ENCODE measurements at places on chromosomes 5 and 9.

- DNase-seq: no peak
Measured at GRCh38 chr9:128244091-128244836, 31.5 kb downstream of the GOLGA2 start.

- no peak for DNase-seq
Measured at GRCh38 chr9:75953218-75953617, 62.7 kb downstream of the PCSK5 start.

DNA sequence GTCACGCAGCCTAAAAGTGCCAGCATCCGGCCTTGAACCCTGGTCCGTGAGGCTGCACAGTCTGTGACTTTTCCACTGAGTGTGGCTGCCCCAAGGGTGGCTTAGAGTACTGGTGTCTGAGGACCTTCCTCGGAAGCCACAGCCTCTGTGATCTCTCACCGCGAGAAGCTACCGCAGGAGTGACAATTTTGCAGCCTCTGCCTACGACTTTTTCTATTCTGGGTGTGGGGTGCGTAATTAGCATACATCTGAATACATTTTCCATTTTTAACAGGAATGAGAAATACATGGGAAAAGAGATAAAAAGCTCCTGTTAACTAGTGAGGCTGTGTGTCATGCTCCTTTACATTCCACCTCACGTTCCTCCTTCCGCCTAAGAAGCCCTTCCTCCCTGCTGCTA, 48.3 kb upstream of the HRH2 start:
- no peak for DNase-seq

DNA sequence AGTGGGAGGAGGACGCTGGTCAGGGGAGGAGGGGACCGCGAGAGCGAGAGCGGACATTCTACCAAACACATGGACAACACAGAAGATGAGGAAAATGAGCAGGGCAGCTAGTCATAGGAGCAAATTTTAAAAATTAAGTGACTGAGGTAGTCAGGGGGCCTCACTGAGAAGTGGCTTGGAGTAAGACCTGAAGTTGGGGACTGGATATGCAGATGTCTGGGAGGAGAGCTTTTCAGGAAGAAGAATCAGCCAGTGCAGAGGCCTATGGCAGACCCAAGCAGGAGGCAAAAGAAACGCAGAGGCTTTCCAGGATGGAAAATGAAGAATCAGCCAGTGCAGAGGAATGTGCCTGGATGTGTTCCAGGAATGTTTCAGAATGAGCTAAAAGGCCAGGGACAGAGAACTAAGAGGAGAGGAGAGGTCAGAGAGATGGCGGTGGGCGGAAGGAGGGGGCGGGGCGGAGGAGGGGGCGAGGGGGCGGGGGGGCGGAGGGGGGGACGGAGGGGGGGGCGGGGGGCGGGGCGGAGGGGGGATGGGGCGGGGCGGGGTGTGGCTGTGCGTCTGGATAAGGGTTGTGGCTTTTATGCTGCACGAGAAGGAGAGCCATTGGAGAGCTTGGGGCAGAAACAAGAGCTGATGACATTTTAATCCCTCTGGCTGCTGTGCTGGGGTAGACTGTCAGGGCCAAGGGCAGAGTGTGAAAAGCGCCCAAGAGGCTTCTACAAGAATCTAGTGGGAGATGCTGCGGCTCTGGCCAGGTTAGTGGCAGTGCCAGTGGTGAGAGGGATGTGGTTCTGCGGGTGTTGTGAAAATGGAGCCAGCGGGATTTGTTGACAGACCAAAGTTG, 129.6 kb downstream of the KCNIP1 start:
- DNase-seq: no peak

DNA sequence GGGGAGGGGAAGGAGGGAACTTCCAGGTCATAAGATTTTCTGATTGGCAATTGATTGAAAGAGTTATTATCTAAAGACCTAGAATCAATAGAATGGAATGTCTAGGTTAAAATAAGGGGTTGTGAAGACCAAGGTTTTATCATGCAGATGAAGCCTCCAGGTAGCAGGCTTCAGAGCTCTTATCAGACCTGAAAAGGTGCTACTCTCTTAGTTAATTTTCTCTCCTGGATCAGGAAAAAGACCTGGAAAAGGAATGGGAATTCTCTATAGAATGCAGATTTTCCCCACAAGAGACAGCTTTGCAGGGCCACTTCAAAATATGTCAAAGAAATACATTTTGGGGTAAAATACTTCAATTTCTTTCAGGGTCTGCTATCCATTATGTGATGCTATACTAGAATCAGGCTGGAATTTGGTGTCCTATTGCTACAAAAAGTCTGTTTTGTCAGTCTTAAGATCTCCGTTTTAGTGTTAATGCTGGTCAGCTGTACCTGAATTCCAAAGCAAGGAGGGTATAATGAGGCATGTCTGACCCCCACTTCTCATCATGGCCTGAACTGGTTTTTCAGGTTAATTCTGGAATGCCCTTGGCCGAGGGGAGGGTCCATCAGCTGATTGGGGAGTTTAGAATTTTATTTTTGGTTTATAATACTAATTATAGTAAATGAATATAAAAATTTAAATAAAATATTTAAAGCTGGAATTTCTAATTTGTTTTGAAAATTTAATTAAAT, 16.6 kb upstream of the STOM start:
- no peak for DNase-seq

GRCh38 chr5:10475931-10476676, 34.4 kb downstream of the ROPN1L start:
- DNase-seq: no peak

DNA sequence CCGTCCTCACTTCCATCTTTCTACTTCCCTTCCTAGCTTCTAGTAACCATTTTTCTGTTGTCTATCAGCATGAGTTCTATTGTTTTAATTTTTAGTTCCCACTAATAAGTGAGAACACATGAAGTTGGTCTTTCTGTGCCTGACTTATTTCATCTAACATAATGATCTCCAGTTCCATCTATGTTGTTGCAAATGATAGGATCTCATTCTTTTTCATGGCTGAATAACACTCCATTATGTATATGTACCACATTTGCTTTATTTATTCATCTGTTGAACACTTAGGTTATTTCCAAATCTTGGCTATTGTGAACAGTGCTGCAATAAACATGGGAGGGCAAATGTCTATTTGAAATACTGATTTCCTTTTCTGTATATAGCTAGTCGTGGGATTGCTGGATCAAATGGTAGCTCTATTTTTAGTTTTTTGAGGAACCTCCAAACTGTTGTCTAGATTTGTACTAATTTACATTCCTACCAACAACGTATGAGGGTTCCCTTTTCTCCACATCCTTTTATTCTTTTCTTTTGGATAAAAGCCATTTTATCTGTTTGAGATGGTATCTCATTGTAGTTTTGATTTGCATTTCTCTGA, 50.3 kb downstream of the NSD1 start:
- no peak for DNase-seq

DNA sequence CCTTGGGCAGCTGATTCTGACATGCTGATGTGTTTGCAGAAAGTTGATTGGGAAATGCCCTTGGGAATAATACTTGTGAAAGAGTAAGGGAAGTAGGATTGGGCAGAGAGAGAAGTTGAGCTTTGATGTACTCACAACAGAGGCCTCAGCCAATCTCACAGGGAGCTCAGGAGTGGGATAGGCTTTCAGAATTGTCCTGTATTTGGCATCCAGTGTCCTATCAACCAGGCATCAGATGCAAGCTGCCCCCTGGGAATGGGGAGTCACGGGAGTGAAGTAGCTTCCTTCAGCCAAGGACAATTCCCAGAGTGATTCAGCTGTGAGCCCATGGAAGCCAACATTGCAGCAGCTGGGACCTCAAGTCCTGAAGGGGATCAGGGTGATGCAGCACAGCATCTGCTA, 39.6 kb downstream of the DMAC1 start:
- DNase-seq: no peak

DNA sequence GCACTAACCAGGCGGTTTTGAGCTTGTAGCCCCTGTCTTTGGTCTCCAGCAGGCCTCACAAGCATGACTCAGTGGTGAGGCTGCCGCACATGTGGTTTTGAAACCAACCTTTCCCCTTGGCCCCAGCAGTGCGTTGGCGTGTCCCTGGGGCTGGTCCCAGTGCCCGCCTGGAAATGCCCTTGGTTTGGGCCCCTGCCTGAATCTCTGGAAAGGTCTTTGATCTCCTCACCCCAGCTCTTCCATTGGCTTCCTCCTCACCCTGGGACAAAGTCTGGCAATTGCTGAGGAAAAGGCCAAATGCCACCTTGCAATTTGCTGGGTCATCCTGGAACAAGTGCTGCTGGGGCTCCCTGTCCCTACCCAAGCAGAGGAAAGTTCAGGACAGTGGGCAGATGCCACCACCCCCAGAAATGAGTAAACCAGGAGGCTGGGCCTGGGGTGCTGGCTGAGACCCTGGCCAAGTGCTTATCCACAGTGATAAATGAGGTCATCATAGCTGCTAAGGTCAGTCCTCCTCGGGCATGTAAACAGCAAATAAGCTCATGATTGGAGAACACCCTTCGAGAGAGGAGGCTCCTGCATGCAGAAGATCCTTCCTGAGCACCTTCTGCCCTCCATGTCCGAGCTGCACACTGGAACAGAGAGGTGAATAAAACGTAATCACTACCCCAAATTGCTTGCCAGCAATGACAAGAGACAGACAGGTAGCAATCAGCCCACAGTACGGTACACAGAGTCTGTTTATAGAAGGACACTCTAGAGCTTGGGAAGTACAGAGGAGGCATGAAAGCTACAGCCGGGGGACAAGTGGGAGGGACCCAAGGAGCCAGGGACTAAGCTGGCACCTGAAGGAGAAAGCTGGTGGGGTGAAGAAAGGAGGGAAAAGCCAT, 98.9 kb upstream of the CPEB4 start:
- no peak for DNase-seq
